ENCODE measurements at places on chromosomes 13 and 19.

DNA sequence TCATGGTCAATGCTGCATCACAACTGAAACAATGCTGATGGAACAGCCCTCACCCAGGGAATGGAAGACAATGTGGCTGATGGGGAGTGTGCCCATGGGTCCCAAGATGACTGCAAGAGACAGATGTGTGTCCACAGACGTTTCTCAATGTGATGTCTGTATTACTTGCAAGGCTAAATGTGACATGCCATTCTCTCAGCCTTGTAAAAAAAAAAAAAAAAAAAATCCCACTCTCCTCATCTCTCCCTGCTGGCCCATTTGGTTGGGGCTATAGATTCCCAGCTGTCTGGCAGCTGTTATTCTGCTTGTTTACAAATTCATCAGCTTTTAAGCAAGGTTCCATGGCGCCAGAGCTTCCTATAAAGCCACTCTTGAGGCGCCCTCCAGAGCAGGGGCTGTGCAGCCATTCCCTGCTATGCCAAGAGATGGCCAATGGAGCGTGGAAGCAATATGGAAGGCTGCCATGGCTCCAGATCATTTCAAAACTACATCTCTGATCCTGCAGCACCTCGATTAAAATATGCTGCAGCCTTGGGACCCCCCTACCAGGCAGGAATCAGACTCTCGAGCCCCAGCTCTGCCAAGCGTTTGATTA is 294.8 kb downstream of the FOXO1 start:
- no peak for DNase-seq

DNA sequence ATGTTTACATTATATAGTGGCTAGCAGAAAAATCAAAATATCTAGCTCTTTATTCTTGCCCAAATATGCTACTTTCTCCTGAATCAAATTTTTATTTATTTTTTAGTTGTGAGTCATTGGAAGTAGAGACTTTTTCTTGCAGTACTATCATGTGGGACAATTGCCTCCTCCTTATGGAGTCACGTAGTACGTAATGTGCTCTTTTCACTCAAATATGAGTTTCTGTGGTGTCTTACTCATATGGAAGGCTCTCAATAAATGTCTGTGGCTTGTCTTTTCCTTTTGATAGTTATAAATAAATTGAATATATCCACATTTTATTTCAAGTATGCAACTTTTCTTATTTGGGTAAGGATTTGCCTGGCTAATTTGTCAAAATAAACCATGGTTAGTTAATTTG is 1411.0 kb upstream of the SLC10A2 start:
- DNase-seq, result no peak

- DNase-seq, result peak; percentile 3
These were observed 2.9 kb downstream of the CD37 start for GRCh38 chr19:49338023-49338677.

DNA sequence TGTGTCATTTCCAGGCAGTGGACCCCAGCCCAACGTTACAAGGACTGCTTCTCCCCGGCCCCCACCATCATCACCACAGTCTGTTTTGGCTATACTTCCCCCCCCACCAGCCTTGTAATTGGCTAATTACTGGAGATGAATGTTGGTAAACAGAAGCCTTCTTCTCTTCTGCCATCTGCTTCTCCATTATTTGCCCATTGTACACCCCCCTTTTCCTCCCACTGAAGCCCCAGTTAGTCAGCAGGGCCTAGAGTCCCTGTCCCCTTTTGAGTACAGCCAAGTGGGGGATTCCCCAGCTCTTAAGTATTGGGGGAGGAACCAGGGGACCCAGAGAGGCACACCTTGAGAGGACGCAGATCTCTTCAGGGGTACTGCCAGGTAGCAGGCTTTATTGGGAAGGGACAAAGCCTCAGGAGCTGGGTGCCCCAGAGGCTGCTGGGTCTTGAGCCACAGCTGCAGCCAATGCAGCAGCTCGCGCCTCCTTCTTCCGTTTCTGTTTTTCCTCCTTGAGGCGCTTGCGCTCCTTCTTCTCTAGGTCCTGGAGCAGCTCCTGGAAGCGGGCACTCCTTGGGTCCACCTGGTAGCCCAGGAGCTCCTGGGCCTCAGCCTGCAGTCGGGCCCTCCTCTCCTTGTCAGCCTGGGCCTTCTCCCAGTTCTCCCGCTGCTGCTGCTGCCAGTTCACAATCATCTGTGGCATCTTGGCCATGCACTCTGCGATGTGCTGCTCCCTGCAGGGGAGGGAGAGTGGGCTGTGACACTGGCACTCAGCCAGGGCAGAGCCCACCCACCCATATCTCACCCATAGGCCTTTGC is 3.0 kb downstream of the GADD45GIP1 start:
- no peak for DNase-seq

- no peak for DNase-seq
These were observed 20.8 kb downstream of the RANBP3 start for GRCh38 chr19:5957170-5957569.

DNA sequence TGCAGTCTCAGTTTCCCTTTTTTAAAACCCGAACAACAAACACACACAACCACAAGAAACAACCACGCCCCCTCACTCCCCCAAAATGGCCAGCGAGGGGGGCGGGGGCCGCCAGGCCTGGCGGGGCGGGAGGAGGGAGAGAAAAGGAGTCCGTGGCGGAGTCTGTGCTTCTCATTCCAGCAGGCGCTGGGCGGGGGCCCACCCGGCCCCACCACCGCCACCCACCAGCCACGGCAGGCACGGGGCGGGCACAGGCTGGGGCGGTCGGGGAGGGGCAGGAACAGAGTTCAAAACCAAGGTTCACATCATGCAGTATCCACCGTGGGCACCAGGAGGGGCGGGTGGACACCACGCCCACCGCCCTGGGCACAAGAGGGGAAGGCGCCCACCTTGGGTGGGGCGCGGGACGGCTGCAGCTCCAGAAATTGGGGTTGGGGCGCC is 12.9 kb downstream of the DPF1 start:
- no peak for DNase-seq

DNA sequence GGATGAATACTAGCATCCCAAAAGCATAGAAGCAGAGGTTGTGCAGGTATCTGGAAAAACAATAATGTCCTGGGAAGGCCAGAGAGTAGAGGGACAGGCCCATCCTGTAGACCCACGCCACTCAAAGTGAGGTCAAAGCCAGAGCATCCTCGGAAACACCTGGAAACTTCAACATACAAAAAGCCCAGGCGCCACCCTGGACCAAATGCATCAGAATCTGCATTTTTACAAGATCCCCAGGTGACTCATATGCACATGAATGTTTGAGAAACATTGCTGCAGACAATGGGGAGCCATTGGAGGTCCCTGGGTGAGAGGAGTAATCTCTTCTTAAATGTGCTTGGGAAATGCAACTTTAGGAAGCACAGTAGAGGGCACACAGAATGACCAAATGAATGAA is 684.1 kb downstream of the DIAPH3 start:
- no peak for DNase-seq

DNA sequence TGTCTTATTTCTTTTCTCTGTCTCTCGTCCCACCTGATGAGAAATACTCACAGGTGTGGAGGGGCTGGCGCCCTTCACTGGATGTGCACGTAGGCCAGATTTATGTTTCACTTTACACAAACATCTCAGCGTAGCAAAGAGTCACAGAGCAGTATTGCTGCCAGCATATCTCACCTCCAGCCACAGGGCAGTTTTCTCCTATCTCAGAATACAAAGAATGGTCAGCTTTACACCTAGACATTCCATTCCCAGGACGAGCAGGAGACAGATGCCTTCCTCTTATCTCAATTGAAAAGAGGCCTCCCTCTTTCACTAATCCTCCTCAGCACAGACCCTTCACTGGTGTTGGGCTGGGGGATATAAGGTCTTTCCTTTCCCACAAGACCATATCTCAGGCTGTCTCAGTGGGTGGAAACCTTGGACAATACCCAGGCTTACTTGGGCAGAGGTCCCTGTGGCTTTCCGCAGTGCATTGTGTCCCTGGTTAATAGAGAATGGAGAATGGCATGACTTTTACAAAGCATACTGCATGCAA is 7.2 kb upstream of the ZNF611 start:
- DNase-seq, result no peak

- DNase-seq, result peak; percentile 45
These were observed 423 bp downstream of the LSM14A start for GRCh38 chr19:34172661-34173192.

GRCh38 chr19:39544226-39544903 is 4.4 kb upstream of the EID2 start:
- no peak for DNase-seq

DNA sequence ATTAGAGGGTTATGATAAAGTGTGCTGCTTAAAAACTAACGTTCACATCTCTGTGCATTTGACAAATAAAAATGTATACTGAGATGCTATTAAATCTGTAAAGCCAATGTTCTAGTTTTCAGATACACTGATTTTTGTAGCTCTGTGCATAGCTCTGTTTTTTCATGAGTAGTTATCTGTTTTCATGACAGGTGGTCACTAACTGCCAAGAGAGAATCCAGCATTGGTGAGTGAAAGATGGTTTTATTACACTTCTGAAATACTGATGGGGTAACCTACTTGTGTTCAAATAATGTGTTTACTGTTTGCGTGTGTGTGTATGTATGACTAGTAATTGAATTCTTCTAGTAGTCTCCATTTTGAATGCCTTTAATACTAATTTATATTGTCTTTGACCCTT is 29.0 kb downstream of the URI1 start:
- no peak for DNase-seq

GRCh38 chr19:41718761-41719160 is 10.3 kb downstream of the CEACAM5 start:
- DNase-seq, result no peak

- peak; percentile 56 for DNase-seq
These were observed 344 bp downstream of the NHLRC3 start for GRCh38 chr13:39038569-39039030.

DNA sequence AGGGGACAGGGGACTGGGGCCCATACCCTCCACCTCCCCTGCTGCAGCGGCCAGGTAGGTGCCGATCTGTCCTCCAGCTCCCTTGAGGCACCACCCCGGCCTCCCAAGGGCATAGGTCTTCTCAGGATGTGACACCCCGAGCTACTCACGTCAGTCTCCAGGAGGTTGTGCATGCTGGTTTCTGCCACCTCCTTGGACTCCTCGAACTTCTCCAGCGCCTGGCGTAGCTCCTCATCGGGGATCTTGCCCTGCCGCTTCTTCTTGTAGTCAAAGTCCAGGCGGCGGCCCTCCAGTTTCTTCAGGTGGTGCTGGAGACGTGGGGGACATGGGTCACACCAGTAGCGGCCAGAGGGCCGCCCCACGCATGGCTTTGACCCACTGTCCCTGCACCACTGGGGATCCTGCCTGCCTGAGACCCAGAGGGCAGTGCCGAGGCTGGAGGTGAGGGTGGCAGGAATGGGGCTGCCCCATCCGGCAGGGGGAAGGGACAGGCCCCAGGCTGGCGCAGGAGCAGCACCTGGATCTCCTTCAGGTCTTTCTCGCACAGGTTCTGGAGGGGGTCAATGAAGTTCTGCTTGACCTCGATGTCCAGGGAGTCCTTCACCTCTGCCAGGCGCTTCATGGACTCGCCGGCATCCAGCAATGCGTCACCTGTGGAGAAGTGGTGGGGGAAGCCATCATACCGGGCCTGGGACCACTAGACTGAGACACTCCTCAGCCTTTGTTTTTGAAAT is 20.4 kb downstream of the MPND start:
- no peak for DNase-seq

GRCh38 chr13:80297094-80297493 is 43.8 kb downstream of the SPRY2 start:
- DNase-seq, result no peak

GRCh38 chr13:48592688-48593049 is 59.8 kb upstream of the RCBTB2 start:
- DNase-seq, result no peak

- DNase-seq, result no peak
These were observed 419.2 kb downstream of the OLFM4 start for GRCh38 chr13:53447863-53448262.

GRCh38 chr13:20706661-20707060 is 3.2 kb downstream of the IL17D start:
- DNase-seq, result no peak

GRCh38 chr13:67120872-67121531 is 109.1 kb downstream of the PCDH9 start:
- no peak for DNase-seq

DNA sequence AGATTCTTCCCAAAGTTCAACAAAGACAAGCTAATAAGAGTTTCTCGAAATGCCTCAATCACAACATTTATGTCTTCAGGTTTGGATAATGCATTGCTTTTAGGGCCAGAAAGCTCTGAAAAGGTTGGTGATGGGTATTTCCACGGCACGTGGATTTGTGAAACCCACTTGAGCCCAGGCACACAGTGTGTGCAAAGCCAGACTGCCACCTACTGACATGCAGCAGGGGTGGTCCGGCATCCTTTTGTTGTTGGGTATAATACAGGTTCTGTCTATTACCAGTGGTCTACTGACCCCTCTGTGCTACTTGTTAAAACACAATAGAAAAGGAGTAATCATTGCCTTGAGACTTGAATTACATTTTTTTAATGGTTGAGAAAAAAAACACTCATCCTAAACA is 225.6 kb downstream of the RAP2A start:
- DNase-seq, result no peak

GRCh38 chr19:40549007-40549708 is 27.5 kb upstream of the SHKBP1 start:
- peak; percentile 83 for DNase-seq

- no peak for DNase-seq
These were observed 352.5 kb upstream of the PCDH20 start for GRCh38 chr13:61768175-61768574.

DNA sequence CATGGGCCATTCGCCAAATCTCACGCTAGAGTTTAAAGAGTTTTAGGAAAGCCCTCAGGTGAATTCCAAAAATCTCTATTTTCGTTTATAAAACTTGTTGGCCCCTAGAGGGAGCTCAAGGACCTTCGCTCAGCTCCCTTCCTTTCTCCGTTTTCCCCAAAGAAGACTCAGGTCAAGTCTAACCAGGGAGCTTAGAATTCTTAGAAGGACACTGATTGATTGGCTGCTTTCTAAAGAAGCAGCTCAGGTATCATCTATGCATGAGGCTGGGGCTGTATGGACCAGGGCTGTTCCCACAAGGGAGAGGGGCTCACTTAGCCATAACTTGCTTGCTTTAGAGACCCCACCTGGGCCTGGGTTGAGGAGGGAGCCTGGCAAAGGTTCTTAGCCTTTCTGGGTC is 20.5 kb downstream of the DZIP1 start:
- DNase-seq, result peak; percentile 19
